ENCODE measurements at places on chromosomes 1 and 21. TPM values are rescaled to one million over a fixed set of nuclear protein-coding genes. Genes with fewer than 3 reads are reported as not detected.

The OR6N1 gene
- not detected for total RNA-seq

The PKNOX1 gene
- 21.7 TPM for total RNA-seq

The SNIP1 gene
- 12.9 TPM for total RNA-seq

The CFHR1 gene
- total RNA-seq, result 0.89 TPM

The AIRE gene
- 0.10 TPM for total RNA-seq

The BCAR3 gene
- total RNA-seq, result 10.4 TPM
